RPMI7951 (cell line): ENCODE measurements at places on chromosomes 16 and 17. TPM values are rescaled to one million over a fixed set of nuclear protein-coding genes. Genes with fewer than 3 reads are reported as not detected.

GRCh38 chr16:2121853-2122252 lies 13.8 kb downstream of the PKD1 start:
- no peak for DNase-seq

- DNase-seq, result no peak
Measured at GRCh38 chr17:73823684-73824083, 179.4 kb upstream of the SDK2 start.

GRCh38 chr16:88045820-88046303 lies 94.6 kb downstream of the BANP start:
- no peak for DNase-seq

Gene CES2
- total RNA-seq, result 19.2 and 21.3 TPM in 2 replicates

Gene ZNF23
- total RNA-seq, result 9.1 and 10.2 TPM in 2 replicates

Gene TLCD3B
- 0.12 and 0.49 TPM in 2 replicates for total RNA-seq
